SHP77 treated with DMSO at 0.1 percent for 48 hours (cell line): ENCODE measurements at places on chromosomes 3 and 15.
A peak's percentile ranks its signal among the peaks of the same experiment; 100 is the strongest.

- DNase-seq = no peak
Observed at GRCh38 chr3:15903759-15904720, 106.3 kb upstream of the ANKRD28 start.

DNA sequence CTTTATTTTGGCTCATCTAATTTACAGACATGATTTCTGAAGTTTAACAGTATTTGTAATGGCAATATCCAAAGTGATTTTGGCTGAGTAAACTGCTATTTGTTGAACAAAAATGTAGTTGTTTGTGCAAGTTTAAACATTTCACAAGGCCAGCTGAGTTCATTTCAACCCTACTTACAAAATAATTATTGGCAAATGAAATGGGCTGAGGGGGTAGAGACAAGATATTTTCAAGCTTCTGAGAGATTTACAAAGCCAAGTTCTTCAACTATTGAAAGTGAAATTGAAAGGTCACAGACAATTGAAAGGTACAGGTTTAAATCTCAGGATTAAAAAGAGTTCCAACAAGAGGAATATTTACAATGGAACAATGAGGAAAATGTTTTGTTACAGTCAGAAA, 77.1 kb downstream of the DUT start:
- DNase-seq = no peak

GRCh38 chr3:112027826-112028225, 6.7 kb upstream of the TMPRSS7 start:
- no peak for DNase-seq

- no peak for DNase-seq
Observed at GRCh38 chr3:145899241-145899640, 261.7 kb downstream of the PLOD2 start.

DNA sequence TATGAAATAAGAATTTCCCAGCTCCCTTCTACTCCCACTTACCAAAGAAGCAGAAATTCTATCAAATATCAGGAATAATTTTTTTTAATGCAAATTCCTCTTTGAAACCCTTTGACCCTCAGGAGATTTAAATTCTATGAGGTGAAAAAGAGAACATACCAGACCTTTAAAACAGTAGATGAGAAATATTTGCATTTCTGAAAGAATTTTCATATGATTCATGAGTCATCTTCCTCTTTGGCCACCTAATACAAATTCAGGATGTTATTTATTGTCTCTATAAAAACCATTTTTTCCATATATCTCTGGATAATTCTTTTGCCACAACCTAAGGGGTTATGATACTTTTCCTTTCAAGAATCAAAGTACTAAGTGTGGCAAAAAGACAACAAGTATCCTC, 67.3 kb upstream of the ST3GAL6 start:
- DNase-seq = no peak

- DNase-seq = no peak
Observed at GRCh38 chr3:68059628-68060152, 405.3 kb upstream of the SUCLG2 start.

DNA sequence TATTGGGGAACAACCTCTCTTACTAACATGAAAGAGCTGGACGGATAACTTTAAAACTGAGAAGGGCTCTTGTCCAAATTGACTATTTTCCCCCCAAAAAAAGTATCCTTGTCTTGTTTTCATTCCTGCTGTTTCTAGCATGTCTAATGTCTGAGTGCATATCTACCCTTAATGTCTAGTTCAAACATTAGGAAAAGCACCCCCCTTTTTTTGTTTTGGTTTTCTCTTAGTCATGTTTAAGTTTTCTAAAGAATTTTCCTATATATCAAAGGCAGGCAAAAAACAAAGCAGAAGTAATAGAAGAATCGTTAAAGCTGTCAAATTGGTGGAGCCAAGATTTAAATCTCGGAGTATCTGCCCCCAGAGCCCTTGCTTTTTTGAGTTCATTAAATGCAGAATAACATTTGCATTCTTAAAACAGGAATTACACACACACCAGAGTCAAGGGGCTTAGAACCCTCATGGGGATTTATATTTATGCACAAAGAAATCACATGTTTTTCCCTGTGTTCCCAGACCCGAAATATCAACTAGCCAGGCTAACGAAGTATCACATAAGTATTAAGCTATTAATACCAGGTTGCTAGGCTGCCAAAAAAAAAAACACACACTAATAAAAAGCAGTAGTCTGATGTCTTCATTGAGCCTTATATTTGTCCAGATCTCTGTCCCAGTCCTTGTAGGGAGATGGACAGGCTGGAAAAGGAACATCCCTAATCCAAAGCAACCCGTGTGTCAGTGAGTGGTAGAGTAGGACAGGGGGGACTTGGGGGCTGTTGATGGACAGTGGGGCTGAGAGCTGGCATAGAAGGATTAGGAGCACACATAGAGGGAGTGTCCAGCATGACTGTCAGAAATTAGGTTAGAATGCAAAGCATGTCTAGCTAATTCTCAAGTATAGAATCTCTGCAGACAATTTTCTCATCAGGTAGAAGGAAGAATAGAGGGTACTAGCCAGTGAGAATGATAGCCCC, 103.6 kb upstream of the BFSP2 start:
- DNase-seq = no peak

DNA sequence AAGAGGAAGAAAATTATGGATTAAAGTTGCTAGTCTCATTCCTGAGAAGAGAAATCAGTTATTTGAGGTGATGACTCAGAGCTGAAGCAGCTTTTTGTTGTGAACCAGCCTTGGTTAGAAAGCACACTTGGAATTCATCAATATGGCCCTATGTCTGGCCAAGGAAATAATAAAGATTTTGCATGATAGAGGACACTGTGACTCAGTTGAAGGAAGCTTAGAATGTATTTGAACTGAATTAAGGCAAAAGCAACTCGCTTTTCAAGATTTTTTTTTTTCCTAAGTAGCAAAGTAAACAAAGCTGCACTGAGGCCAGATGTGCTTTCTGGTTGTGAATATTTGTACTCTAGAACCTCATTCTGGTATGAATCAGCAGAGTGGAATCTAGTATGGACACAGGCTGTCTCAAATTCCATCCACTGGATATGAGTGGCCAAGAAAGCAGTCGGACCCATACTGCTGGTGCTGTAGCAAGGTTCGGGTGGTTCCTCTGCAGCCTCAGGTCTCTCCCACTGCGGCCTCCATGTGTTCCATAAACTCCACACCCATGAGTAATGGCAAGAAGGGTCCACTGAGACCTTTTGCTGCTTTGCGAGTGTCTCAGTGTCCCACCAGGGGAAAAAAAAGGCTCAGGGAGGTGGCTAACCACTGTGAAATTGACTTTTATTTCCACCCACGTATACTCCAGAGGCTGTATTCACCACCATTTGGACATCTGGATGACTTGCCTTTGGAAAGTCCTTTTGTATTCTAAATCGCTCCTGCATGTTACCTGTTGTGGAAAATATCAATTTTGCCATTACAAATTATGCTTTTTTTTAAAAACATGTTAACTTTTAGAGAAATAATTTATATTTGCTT, 53.1 kb downstream of the TGFBR2 start:
- DNase-seq = no peak

GRCh38 chr3:95887114-95887513, 927.3 kb upstream of the EPHA6 start:
- DNase-seq = no peak

DNA sequence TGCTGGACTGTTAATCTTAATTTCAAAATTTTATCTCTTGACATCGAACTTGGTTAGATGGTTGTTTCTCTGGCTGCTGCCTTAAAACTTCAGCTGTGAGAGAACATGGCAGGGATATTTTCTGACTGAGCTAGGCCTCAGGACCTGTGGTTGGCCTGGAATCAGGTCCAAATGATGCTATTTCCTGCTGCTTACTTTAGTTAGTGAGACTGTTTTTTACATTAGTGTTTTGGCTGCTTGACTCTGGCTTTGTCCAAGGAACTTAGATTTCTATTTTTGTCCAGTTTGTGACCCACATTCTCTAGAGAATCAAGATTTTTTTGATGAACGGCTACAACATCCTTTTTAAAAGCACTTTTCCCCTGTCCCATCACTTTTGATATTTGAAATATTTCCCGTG, 497.9 kb upstream of the SGO1 start:
- no peak for DNase-seq

DNA sequence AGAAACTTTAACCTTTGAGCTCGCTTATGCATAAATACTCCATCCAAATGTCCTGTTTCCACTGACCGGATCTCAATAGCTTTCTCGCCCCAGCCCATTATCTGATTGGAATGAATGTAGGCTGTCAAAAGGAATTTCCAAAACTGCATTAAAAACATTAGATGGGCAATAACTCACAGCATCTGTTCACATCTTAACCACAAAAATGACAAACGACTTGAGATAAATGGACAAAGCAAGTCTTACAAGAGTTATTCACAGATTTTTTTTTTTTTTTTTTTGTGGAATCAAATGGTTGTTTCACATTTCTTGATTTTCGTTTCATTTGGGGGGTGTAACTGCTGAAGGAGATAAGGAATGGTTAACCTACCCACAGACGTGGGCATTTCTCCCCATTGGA, 39.7 kb upstream of the SLC2A2 start:
- no peak for DNase-seq

DNA sequence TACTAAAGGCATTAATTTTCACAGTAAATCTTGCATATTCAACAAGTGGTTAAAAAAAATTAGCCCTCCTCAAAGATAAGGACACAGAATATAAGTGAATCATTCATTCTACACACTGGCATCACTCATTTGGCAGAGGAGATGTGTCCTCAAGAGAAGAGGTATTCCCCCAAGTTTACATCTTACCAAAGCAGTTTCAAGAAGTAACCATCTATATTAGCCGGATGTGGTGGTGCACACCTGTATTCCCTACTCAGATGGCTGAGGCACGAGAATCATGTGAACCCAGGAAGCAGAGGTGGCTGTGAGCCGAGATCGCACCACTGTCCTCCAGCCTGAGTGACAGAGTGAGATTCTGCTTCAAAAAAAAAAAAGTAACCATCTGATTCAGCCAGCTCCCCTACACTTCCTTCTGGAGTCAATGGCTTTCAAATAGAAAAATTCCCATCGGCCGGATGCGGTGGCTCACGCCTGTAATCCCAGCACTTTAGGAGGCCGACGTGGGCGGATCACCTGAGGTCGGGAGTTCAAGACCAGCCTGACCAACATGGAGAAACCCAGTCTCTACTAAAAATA, 15.4 kb downstream of the RAF1 start:
- DNase-seq = no peak

GRCh38 chr3:16286161-16286560, 21.1 kb downstream of the OXNAD1 start:
- DNase-seq = no peak

GRCh38 chr3:44045476-44046275, 196.0 kb upstream of the TOPAZ1 start:
- DNase-seq = no peak

DNA sequence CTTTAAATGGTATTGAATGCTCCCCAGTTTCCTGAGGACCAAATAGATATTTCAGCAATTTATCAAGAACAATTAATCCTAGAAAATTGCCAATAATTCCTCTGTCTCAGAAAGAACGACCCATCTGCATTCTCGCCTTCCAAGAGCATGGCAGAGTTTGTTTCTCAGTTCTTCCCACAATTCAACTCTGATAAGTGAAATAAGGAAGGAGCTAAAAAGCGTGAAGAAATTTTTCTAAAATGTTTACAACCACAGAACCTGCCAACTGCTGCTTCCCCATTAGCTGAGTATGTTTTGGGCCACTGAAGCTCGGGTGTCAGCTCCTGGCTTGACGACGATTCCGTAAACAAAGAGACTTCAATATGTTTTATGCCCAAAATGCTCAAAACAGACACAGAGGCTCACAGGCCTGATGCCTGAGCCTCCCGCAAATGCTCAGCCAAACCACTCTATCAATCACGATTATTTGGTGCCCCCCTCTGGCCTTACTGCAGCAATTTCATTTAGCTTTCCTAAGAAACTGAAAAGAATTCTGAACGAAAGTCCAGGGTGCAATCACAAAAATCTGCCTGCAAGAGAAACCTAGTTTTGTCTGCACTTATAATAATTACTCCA, 259.2 kb upstream of the CCDC54 start:
- DNase-seq = peak; percentile 10
